ENCODE measurements at places on chromosomes 1 and 21.

DNA sequence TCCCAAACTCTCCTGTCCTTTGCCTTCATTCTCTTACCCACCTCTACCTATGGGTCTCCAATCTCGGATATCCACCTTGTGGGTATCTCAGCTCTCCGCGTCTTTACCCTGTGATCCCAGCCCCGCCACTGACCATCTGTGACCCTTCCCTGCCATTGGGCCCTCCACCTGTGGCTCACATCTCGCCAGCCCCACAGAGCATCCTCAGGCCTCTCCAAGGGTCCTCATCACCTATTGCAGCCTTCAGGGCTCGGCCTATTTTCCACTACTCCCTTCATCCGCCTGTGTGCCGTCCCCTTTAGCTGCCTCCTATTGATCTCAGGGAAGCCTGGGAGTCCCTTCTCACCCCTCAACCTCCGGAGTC is 11.1 kb downstream of the BCAN start:
- DNase-seq = no peak

DNA sequence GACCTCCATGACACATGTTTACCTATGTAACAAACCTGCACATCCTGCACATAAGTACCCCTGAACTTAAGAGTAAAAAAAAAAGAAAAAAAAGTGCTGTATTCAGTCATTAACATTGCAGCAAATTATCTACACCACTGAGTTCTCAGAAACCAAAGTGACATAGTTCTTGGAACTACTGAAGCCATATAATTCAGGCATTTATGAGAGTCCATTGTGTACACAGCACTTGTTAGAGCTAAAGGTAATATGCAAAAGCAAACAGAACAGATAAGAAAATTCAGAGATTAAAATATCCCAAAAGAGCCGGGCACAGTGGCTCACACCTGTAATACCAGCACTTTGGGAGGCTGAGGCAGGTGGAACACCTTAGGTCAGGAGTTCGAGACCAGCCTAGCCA is 38.0 kb downstream of the F5 start:
- no peak for DNase-seq

DNA sequence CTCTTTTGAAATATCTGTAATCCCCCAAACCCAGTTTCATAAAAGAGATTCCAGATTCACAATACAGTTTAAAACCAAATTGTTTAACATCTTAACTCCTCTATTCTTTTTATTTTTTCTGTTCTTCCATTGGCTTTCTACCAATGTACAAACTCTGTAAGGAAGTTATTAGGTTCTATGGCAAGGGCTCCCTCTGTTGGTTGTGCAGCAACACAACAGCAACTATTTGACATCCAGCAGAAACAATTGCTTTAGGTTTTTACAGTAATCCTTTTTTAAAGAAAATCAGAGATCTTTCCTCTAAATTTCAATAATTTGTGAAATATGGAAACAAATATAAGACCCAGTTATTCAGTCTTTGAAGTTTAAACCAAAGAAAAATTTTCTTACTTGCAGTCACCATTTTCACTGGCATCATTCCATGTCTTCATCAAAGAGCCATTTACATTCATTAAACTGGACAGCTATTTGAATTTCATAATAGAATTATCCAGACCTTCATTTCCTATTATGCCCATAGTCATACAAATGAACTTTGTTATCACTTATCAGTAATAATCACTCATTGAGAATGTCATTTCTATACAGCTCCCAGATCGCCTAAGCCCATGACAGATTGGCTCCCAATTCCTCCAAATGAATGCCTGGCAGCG is 46.5 kb upstream of the RNF11 start:
- peak; percentile 10 for DNase-seq

DNA sequence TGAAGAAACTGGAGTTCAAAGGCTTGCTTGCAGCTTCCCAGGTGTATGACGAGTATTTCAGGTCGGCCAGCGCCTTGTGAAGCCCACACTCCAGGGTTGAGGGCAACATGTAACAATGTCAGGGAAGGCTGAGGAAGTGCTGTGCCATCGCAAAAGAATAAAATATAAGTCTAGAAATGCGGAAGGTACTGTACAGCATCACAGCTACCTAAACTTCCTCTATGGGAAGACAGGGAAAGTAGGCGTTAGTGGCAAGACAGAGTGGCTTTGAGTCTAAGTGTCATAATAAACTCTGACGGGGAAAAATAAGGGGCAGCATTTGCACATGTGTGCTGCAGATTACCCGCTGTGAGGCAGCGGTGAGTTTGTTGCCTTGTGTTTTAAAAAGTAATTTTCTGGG is 28.9 kb downstream of the DOP1B start:
- no peak for DNase-seq

- DNase-seq = no peak
Observed at GRCh38 chr1:63277195-63278192, 44.9 kb upstream of the FOXD3 start.

- DNase-seq = no peak
Observed at GRCh38 chr1:25502957-25503356, 40.4 kb upstream of the LDLRAP1 start.

- no peak for DNase-seq
Observed at GRCh38 chr1:230188826-230189225, 121.8 kb downstream of the GALNT2 start.

GRCh38 chr1:175744305-175744704 is 910 bp upstream of the TNR start:
- no peak for DNase-seq

- DNase-seq = no peak
Observed at GRCh38 chr1:230124186-230125128, 57.4 kb downstream of the GALNT2 start.

- no peak for DNase-seq
Observed at GRCh38 chr1:46677339-46677738, 5.7 kb downstream of the TEX38 start.

- no peak for DNase-seq
Observed at GRCh38 chr1:178109348-178110143, 15.6 kb downstream of the RASAL2 start.

- DNase-seq = peak; percentile 21
Observed at GRCh38 chr1:245807306-245807705, 652.5 kb downstream of the KIF26B start.

- no peak for DNase-seq
Observed at GRCh38 chr1:203649551-203649998, 22.9 kb downstream of the ATP2B4 start.

- no peak for DNase-seq
Observed at GRCh38 chr1:229822026-229822425, 196.0 kb downstream of the URB2 start.

DNA sequence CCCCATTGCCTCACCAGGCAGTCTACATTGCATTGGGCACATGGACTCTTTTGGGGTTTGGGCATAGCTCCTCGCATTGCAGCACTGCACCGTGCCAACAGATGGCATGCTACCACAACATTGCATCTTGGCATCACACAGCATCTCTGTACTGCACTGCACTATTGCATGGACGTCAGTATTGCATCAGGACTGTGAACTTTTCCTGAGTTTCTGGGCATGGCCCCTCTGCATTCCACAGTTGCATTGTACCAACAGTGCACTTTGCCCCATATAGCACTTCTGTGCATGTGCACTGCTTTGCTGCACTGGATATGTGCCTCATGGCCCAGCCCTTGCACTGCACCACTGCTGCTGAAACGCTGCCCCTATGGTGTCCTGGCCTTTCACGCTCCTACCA is 9.6 kb downstream of the PTPRU start:
- DNase-seq = no peak

DNA sequence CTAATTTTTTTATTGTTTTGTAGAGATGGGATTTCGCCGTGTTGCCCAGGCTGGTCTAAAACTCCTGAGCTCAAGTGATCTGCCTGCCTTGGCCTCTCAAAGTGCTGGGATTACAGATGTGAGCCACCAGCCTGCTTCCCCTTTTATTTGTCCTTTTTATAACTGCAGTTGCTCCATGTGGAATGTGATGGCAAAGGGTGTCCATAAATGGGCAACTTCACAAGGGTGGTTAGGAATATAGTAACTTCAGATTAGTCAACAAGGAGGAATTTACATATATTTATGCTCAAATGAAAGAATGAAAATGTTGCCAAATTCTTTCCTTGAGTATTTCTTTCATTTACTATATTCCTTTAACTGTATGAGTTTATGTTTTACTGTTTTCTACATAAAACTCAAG is 182.9 kb downstream of the BACH1 start:
- DNase-seq = no peak

DNA sequence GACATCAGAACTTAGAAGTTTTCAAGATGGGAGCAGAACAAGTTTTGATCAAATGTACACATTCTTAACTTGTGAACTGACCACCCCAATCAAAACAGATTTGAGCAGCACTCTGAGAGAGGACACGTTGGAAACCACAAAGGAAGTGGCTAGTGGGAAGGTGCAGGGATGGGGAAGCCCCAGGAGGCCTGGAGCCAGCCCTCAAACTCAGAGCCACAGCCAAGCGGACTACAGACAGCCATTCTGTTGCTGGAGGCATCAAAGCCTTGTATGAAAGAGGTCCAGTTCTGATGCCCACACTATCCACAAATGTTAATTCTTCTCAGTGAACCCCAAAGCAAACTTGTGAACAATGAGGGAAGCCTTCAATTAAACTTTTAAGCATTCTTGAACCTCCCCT is 143.6 kb upstream of the RAB4A start:
- no peak for DNase-seq

All from right kidney (tissue), 9 donors.